T47D (cell line): ENCODE measurements at places on chromosomes 3 and 15.
A peak's percentile ranks its signal among the peaks of the same experiment; 100 is the strongest.

GRCh38 chr15:58329781-58330671 lies 101.8 kb upstream of the LIPC start:
- no peak for DNase-seq

DNA sequence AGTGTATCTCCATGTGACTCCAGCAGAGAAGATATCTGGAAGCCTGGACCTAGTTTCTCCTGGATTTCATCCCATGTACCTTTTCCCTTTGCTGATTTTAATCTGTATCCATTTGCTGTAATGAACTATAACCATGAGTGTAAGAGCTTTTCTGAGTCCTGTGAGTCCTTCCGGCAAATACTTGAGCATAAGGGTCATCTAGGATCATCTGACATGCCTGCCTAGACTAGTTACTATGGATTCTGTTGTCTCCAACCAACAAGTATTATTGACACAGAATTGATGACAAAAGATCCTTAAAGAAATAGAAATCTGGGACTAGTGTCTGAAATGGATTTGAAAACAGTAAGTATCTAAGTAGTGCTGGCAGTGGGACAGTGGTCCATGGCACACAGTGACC lies 11.3 kb upstream of the UBE3A start:
- DNase-seq, result no peak

DNA sequence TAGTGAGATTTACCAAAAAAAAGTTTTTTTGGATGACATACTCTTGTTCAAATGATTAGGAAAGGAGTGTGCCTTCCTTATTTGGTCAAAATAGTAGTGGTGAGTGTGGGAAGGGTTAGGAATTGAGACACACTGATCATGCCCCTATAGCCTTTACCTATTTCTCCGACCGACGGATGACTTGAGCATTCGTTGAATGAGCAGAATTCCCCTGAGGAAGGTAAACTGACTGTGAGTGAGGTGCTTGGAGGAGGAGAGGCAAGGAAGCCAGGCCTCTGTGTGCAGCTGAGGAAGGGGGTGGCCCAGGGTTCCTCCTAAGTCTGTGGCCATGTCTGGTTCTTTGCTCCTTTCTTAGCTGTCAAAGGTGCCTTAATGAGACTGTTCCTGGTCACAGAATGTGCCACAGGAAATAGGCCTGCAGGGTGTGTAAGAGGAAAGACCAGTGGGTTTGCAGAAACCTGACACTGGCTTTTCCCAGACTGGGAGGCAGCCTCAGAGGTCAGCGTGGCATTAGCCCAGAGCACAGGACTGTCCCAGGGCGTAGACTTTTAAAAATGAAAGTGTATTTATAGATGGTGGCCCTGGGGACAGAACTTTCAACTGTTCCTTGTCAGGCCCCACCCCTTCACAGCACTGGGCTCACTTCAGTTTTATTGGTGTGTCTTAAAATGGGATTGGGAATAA lies 307.7 kb upstream of the C2CD4B start:
- DNase-seq, result peak; percentile 90

- DNase-seq, result no peak
Measured at GRCh38 chr3:23113455-23114171, 89.5 kb upstream of the UBE2E2 start.

DNA sequence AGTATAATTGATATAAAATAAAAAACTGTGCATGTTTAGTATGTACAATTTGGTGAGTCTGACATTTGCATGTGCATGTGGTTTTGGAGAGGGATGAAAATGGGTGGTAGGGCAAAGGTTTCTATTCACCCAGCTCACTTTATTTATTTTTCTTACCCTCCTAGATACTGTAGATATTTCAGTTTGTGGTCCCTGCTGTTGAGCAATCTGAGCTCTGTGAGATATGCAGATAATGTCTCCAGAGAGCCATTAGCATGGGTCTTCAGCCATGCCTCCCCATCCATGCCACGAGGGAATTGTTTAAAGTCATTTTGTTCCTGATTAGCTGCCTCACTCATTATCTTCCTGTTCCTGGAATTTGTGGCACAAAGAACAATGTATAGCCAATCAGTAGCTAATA lies 44.4 kb upstream of the B3GALNT1 start:
- DNase-seq, result no peak

DNA sequence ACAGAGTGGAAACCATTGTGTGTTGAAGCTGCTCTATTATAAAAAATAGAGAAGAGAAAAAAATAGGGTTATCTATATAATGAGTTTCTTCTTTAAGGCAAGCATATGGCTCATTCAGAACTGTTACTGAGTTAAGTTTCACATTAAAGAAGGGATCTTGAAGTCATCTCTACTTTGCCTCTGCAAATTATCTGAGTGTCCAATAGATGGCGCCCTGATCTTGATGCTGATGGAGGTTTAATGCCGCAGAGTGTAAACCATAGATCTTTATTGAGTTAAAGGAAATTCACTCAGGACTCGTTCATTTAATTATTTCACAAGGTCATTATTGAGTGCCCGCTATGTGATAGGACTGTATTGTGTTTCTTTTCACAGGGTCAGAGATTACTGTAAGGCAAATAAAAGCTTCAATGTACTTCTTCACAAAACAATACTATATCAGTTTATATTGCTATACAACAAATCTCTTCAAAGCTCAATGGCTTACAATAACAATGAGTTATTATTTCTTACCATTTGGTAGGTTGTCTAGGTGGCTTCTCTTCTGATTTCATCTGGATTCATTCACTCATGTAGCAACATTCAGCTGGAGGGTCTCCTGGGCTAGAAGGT lies 171.4 kb downstream of the NSUN3 start:
- peak; percentile 9 for DNase-seq

GRCh38 chr3:72768936-72769335 lies 79.3 kb downstream of the SHQ1 start:
- no peak for DNase-seq

DNA sequence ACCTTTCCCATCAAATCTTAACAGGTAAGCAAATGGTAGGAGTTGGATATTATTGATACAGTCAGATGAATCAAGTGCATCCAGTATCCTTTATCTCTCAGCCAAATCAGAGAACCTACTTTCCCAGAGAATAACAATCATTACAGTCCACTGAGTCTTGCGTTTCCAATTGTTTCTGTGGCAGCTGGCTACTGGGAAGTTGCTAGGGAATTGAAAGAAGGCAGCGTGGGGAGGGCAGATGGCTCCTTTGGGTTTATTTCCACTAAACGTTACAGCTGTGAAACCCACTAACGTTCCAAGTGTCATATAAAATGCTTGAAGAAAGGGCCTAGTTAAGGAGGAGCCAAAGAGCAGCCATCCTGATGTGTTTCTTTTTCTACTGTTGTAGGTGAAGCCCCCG lies 78.4 kb downstream of the WDR72 start:
- DNase-seq, result no peak

DNA sequence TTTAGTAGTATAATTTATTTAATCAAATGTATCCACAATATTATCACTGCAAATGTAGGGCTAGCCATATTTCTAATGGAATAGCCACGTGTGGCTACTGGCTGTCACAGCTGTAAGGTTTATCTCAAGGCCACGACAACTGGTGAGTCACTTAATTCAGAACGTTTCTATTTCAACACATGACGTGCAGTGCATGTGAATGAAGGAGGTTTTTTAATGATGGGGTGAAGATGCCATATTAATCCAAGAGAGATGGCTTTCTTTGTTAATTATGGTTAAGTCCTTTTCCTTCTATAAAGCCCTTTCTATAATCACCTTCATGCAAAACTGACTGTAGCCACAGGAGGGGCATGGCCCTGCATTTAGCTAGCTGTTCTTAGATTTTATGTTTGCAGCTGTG lies 212.0 kb downstream of the FEZF2 start:
- no peak for DNase-seq

- DNase-seq, result no peak
Measured at GRCh38 chr3:157021679-157022078, 138.3 kb downstream of the CCNL1 start.

DNA sequence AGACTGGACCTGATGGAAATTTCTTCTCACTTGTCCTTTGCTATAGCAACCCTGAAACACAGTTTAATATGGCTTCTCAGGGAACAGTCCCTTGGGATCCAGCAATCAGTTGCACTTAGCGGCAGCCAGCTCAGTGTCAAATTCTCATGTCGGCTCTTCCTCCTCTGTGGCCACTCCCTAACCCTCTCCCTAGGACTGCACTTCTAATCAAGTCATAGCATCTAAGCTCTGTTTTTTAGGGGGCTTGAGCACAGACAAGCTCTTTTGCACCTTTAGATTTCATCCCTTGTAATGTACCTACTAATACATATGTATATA lies 250.5 kb upstream of the TLE3 start:
- no peak for DNase-seq

DNA sequence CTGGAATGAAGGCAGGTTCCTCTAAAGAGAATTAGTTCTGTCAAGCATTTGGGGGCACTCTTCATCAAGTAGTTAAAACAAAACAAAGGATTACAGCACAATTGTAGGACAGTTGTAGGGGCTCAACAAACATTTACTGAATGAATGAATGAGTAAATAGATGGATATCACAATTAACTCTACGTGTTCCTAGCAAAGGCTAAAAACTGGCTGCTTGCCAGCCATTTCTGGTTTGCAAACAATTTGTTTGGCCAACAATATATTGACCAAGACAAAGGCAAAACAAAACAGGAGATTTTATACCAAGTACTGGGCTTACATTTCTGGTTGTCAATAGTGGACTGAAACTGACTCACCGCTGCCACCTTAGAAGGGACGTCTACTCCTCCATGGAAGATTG lies 116.8 kb downstream of the ZNF280D start:
- DNase-seq, result peak; percentile 17

- no peak for DNase-seq
Measured at GRCh38 chr3:102483556-102483955, 48.7 kb downstream of the ZPLD1 start.

GRCh38 chr3:101050046-101050445 lies 56.8 kb upstream of the ABI3BP start:
- no peak for DNase-seq

DNA sequence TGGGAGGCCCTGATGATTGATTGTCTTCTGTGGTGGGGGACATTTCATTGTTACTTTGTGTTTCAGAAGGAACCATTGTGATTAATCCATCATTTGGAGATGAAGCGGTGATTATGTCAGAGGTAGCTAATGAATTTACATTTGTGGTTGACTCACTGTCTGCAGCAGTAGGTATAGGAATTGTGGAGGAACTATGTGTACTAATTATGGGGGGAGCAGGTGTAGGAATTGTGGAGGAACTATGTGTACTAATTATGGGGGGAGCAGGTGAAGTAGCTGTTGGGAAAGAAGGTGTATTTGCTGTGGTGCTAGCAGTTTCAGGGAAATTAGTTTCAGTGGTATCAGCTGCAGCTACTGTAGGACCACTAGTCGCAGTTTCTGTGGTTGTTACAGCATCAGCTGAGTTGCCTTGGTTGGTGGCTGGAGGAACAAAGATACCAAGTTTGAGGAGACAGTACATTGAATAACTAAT lies 6.9 kb downstream of the MUC13 start:
- no peak for DNase-seq

- DNase-seq, result no peak
Measured at GRCh38 chr3:105448338-105448982, 81.8 kb downstream of the ALCAM start.

- DNase-seq, result no peak
Measured at GRCh38 chr3:32621466-32621865, 50.8 kb upstream of the DYNC1LI1 start.
